ENCODE measurements at places on chromosomes 5 and 9. TPM values are rescaled to one million over a fixed set of nuclear protein-coding genes. Genes with fewer than 3 reads are reported as not detected.

DNA sequence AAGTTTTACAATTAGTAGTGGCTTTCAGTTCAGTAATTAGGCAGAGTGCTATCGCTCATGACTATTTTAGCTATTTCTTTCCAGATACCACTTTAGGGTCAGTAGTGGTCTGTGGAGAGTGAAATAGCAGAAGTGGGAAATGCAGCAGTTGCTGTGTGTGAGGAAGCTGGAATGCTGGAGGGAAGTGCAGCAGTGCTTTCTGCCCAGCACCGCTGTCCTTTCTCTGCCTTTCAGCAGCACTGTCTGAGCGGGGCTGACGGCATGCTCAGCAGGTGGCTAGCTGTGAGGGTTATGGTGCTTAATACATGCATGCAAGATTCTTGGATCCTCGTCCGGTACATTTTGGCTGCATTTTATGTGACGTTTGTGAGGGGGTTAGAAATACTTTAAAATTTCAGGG, 213.9 kb downstream of the PBX3 start:
- DNase-seq: no peak

GRCh38 chr9:124017929-124018729, 6.6 kb downstream of the LHX2 start:
- DNase-seq: no peak

DNA sequence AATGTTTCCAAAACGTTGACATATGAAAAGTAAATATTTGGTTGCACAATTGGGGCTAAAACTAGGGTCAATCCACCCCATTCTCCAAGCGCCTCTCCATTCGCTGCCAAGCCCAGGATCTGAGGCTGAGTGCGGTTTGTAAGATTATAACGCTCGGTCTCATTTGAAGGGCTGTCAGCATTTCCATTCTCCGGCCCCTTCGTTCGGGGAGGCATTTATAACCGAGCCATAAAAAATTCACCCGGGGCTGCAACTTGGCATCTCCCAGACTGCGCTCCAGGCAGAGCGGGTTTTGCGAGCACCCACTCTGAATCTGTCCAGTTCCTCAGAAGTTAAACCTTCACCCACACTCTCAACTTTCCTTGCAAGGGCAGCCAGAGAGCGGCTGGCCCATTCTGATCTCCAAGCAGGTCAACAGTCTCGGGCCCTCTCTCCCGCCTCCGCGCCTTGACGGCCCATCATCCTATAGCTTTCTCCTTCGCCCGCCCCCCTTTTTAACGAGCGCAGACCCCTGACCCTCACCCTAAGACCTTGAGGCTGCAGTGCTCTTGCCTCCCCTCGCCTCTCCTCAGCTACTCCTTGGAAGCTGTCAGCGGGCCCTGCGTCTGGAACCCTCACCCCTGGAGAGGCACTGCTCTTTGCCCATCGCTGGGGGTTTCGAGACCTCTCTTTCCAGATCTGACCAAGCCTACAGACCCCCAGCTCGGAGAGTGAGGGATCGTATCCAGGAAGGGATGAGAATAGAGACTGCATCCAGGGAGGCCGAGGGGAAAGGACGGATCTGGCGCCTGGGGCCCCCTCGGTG, 1.1 kb downstream of the SLIT3 start:
- peak; percentile 45 for DNase-seq

DNA sequence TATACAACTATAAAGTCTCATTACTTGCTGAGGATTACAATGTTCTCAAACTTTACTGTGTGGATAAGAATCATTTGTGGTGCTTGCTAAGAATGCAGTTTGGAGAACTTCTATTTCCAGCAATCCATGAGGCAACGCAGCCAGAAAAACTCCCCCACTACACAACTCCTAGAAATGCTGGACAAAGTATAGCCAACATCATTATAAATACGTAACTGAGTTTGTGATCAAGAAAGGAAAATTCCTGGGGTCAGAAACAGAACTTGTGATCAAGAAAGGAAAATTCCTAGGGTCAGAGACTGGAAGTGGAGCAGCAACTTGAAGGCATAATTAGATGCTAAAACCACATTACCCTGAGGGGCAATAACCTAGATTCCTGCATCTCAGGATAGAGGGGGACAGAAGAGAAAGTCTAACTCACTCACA, 81.1 kb downstream of the MAT2B start:
- no peak for DNase-seq

GRCh38 chr5:107979291-107979690, 308.6 kb upstream of the EFNA5 start:
- no peak for DNase-seq

Gene SWI5
- total RNA-seq: 29.0 TPM

Gene SPATA9
- total RNA-seq: not detected

DNA sequence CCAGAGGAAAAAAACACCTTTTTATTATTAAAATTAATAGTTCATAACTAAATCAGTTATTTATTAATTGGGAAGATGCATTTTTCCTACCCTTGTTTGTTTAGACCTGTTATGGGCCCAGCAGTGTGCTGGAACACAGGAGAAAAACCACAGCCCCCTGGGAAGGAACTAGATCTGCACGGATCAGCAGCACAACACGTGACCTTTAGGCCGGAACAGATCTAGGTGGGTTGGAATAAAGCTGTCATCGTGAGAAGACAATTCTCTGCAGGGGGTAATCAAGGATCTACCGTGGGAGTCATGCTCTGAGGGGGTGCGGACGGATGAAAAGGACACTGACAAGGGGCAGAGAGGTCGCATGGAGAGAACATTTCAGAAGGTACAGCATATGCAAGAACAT, 95.8 kb upstream of the SPATA31C2 start:
- DNase-seq: no peak

DNA sequence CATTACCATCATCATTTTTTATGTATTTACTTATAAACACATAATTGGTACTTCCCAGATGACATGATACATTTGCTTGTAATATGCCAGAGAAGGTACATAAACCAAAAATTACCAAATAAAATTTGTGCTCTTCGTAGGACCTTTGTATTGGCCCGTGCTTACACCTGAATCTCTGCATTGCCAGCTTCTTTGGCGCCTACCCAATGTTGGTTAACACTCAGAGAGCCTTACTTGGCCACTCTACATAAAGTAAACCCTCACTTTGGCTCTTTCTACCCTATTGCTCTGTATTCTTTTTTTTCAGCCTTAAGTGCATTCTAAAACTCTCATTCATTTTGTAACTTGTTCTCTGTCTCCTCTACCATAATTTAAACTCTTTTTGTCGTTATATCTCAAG, 148.1 kb upstream of the ZNF608 start:
- DNase-seq: no peak

- DNase-seq: no peak
These were observed 23.3 kb upstream of the F2R start for GRCh38 chr5:76692651-76693050.

DNA sequence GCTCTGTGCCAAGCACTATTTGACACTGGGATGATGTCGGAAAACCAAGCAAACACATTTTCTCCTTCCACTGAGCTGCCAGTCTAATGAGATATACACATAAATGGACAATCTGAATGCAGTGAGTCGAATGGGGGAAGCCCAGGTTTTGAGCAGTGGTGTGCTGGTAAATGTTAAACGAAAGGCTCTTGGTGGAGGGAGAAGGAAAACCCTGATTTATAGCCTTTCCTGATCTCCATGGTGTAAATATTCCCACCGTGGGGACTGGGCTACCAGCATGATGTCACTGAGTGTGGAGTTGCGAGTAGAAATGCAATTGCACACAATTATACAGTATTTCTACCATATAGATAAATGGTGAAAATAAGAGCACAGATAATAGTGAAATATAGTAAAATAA, 5.0 kb upstream of the GSN start:
- no peak for DNase-seq

Gene THBS4
- 0.48 TPM for total RNA-seq

- DNase-seq: no peak
These were observed 76.5 kb downstream of the SH3PXD2B start for GRCh38 chr5:172377856-172378255.

DNA sequence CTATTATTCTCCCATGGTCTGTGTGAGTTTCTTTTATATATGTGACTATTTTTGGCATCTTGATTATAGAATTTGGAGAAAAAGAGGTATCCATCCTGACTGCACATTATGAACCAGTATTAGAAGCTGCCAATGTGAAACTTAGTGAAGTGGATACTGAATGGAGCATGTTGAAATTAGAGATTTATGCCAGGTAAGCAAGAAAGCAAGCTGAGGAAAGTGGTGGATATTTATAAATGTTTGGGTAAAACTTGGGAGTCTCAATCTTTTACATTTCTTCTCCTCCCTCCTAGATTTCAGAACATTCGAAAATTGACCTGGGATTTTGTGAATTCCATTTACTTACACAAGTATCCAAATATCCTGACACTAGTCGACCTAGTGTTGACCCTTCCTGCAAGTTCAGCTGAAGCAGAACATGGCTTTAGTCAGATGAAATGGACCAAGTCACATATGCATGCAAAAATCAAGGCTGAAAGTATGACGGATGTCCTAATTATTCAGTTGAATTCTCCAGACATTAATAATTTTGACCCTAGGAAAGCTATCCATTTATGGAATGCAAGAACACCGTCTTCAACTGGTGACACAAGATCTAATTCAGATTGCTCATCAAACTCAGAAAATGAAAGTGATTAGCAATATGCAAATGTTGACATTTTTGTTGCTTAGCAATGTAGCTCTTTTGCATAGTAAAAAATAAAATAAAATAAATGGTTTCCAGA, 66.8 kb upstream of the IL7R start:
- no peak for DNase-seq

DNA sequence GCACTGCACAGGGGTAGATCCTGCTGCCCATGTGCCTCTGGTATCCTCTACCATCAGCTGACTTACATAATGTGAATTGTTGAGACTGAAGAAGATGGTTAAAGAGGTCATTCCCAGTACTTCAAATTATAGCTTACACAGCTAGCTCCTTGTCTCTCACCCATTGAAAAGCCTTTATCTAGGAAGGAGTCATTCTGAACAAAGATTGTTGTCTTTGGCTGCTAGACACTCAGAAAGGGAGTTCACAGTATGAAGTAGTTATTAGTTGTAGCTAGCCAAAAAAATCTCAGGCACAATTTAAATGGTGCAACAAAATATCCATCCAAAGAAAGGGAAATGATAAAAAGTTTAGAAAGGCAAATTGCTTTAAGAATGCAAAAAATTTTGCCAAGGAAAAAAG, 102.0 kb upstream of the NREP start:
- no peak for DNase-seq

- DNase-seq: peak; percentile 32
These were observed 32.6 kb upstream of the PLAC8L1 start for GRCh38 chr5:146137967-146138403.

DNA sequence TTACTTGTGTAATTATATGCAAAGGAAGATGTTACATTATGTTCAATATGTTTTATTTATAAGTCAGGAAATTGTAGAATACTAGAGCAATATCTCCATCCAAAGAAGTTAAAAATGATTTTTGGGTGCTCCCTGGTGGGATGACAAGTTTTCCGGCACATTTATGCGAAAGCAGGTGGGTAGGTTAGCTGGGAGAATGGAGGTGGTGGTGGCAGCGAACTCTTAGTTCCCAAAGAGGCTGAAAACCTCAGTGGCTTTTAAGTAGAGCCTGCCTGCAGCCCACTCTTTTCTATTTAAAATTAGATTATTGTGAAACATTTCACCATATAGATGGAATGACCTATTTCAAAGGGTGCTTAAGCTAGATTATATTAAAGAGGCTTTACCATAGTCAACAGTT, 51.8 kb downstream of the ANKRD33B start:
- DNase-seq: no peak

GRCh38 chr5:74028976-74029375, 403.0 kb downstream of the ARHGEF28 start:
- DNase-seq: no peak

DNA sequence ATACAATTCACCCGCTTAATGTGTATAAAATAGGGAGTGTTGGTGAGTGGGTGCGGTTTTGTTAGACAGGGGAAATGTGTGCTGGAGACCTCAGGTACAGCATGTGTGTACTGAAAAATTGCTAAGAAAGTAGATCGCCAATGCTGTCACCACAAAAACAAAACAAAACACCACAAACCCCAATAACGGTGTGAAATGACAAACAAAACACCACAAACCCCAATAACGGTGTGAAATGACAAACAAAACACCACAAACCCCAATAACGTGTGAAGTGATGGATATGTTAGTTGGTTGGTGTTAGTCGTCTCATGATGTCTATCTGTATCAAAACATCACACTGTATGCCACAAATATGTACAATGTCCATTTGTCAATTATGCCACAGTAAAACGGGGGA, 14.2 kb upstream of the GFPT2 start:
- DNase-seq: no peak

- DNase-seq: no peak
These were observed 27.2 kb downstream of the TNFAIP8 start for GRCh38 chr5:119383008-119383407.

Gene DOCK8
- total RNA-seq: 5.1 TPM

Gene PCDHGB5
- total RNA-seq: 0.17 TPM

Gene TAF11L5
- not detected for total RNA-seq

Gene NR5A1
- 0.20 TPM for total RNA-seq

- DNase-seq: no peak
These were observed 756 bp upstream of the PRR7 start for GRCh38 chr5:177445917-177446199.

- no peak for DNase-seq
These were observed 6.2 kb upstream of the RNF130 start for GRCh38 chr5:180077594-180078284.

- DNase-seq: peak; percentile 82
These were observed 37.4 kb downstream of the PIK3R1 start for GRCh38 chr5:68252673-68253623.

DNA sequence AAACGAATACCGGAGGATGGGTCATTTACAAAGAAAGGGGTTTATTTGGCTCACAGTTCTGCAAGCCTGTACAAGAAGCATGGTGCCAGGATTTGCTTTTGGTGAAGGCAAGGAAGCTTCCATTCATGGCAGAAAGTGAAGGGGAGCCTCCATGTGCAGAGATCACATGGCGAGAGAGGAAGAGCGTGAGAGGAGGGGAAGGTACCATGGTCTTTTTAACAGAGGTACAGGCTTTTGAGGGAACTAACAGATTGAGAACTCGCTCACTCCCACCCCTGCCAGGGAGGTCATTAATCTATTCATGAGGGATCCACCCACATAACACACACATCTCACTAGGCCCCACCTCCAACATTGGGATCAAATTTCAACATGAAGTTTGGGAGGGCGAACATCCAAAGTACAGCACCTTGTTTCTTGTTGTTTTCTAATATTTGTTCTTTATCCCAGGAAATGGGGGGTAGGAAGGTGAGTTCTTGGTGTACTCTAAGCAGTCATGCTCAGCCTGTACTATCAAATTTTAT, 18.5 kb downstream of the TMC1 start:
- DNase-seq: no peak

- peak; percentile 27 for DNase-seq
These were observed 27.4 kb downstream of the LNPEP start for GRCh38 chr5:96963267-96963666.

Gene ZBTB34
- total RNA-seq: 21.0 TPM

- no peak for DNase-seq
These were observed 3.6 kb upstream of the BNIP1 start for GRCh38 chr5:173140769-173141168.

Gene INSL6
- not detected for total RNA-seq

All from hepatocyte (in vitro differentiated cells).